Vagina (tissue), 2 donors: ENCODE measurements at places on chromosomes 7 and 10.

DNA sequence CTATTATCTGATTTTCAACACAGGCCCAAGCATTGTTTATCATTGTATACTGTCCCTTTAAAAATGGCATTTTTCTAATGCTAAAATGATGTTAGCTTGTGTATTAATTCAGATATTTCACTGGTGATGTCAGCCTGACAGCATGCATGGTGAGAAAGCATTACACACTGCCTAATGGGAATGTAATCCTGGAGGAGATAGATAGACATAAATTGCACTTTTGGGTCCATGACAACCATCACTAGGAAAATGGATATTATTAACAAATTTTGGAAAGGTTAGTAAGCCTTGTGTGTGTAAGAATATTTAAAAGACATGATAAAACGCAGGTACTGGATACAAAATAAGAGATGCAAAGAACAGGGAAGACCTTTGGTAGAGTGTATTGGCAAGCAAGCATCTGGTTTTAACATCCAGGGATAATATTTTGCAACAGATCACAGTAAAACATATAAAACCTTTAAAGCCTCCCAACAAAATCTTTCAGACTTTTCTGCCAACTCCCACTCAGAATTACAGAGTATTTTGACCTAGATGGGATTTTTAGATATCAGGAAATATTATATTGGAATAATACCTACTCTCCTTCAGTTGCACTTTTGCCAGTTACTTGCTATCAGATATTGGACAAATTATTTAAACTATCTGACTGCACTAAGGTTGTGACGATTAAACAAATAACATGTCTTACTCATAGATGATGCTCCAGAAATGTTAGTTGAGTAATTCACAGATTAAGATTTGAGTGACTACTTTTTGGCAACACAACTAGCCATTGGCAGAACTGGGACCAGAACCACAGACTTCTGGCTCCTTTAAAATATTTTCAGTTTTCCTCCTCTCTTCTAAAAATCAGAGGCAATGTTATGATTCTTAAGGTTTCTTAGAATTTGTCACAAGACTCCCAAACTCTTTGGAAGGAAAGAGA, 291.6 kb upstream of the SEMA3C start:
- peaks cover 11% of the 10 kb centered on the region for H3K4me1 ChIP-seq
- H3K36me3 ChIP-seq, result no peaks in the 10 kb centered on the region
- H3K27ac ChIP-seq, result no peak overlapping the region
- no peak for DNase-seq
- H3K27me3 ChIP-seq, result no peaks in the 10 kb centered on the region
- H3K4me3 ChIP-seq, result no peak overlapping the region

GRCh38 chr10:89344156-89344555, 16.4 kb downstream of the IFIT3 start:
- peaks cover 13% of the 10 kb centered on the region for H3K4me1 ChIP-seq
- DNase-seq, result no peak
- no peak overlapping the region for H3K4me3 ChIP-seq
- no peaks in the 10 kb centered on the region for H3K27me3 ChIP-seq
- H3K27ac ChIP-seq, result no peak overlapping the region

DNA sequence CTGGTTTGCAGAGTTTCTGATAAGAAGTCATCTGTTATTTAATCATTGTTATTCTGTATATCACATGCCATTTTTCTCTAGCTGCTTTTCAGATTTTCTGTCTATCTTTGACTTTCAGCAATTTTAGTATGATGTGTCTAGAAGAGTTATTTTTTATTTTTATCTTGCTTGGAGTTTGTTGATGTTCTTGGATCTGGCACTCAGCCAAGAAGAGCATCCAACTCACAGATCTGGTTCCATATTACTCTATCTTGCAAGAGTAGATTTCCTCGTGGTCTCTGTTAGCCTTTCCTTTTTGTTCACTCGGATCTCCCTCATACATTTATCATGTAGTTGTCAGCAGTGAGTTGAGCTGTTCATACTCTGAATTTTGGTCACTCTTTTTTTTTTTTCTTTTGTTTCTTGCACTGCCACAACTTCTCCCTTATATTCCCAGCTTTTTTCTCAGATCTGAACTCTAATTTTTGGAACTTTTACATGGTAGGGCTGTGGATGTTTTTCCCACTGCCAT, 54.8 kb upstream of the CALCR start:
- DNase-seq, result no peak
- H3K4me1 ChIP-seq, result no peaks in the 10 kb centered on the region
- no peaks in the 10 kb centered on the region for H3K36me3 ChIP-seq
- H3K4me3 ChIP-seq, result no peak overlapping the region
- H3K27me3 ChIP-seq, result no peaks in the 10 kb centered on the region
- H3K27ac ChIP-seq, result no peak overlapping the region

DNA sequence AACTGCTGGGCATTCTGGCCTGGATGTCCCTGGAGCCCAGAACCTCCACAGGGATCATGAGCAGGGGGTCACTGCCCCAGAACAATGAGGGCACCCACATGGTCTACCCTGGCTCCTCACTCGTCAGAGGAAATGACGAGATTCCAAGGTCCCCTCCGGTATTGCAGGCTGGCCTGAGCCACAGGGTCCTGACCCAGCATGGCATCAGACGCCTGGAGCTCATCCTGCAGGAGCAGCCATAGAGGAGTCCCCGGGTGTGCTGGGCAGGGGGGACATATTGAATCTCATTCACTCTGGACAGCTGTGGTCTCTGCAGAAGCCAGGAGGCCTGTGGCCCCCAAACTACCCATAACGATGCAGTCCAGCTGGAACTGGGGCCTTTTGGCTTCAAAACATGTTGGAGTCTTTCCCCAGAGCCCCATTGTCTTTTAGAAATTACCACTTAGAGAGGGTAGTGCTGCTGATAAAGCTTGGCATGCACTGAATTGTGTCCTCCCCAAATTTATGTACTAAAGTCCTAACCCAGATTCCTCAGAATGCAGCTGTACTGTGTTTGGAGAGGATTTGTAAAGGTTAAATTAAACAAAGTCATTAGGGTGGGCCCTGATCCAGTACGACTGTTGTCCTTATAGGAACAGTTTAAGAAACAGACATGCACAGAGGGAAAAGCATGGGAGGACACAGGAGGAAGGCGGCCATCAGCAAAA, 27.7 kb downstream of the ANXA8 start:
- H3K4me1 ChIP-seq, result no peaks in the 10 kb centered on the region
- H3K4me3 ChIP-seq, result no peak overlapping the region
- no peak overlapping the region for H3K27ac ChIP-seq
- H3K27me3 ChIP-seq, result no peaks in the 10 kb centered on the region
- peak; percentile 49 for DNase-seq
